ENCODE measurements at places on chromosomes 12 and 14.

GRCh38 chr12:64810831-64811230, 13.6 kb upstream of the TBC1D30 start:
- no peak for DNase-seq

DNA sequence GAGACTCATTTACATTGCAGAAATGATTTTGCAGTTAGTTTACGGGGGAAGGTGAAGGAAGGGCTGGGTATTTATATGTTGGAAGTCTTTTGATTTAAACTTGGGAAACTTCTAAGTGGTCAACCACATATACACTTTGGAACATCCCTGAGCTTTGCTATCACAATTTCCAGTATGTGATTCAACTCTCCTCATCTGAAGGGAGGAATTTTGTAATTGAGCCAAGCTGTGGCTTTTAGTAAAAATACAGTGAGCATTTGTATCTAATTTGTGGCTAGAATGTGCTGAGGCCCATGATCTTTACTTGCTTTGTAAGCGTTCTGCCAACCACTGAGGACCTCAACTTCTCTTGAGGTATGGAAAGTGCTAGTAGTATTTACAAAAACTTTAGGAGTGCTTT, 235.0 kb upstream of the PDZRN4 start:
- DNase-seq, result no peak

- no peak for DNase-seq
Observed at GRCh38 chr14:54182419-54183045, 214.3 kb upstream of the CDKN3 start.

DNA sequence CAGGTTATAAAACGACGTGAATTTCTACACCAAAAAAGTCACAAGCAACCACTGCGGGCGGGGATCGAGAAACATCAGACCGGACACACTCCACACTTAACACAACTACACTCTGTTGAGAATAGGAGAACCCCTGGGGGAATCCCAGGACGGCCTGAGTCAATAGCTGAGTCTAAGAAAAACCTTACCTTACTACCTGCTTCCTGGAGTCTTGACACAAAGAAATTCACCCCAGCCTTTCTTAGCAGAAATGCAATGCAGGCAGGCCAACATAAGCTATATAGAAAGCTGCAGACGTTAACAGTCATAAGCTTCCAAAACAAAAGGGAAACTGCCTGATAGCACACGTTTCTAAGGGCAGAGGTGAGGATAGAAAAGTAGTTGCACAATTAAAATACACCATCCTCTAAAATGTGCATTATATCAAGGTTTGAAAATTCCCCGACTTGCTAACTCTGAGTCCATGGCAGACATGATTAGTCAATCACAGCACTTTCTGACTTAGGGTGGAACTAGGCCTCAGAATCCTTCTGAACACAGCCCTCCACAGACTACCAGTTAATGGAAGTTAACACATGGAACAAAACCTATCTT, 68.0 kb downstream of the CCDC88C start:
- DNase-seq, result no peak

- no peak for DNase-seq
Observed at GRCh38 chr12:3667485-3667884, 85.4 kb downstream of the CRACR2A start.

DNA sequence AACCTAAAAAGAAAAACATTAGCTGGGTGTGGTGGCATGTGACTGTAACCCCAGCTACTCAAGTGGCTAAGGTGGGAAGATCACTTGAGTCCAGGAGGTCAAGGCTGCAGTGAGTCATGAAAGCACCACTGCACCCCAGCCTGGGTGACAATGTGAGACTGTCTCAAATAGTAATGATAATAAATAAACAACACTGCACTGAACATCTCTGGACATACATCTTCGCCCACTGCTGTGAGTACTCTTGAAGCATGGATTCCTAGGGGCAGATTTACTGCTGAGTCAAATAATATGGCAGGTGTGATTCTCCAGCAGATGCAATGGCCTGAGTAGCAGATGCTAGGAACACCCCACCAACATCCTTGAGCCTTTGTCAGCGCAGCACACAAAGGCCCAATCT, 23.6 kb downstream of the ABCB9 start:
- DNase-seq, result no peak

DNA sequence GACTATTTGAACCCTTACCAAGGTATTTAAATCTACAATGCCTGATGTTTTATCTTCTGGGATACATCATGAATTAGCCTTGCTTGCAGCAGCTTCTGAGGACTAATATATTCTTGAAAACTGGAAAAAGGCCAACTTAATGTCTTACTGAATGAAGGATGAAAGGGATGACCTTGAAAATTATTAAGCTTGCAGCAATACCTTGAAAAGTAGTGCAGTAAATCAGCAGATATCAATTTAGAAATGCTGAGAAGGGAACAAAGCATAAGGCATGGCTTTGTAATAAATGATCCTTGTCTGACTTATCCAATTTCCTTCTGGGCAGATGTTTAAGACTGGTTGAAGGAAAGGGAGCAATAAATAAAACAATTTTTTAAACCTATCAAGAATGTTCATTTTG, 37.3 kb upstream of the FERMT2 start:
- DNase-seq, result no peak

DNA sequence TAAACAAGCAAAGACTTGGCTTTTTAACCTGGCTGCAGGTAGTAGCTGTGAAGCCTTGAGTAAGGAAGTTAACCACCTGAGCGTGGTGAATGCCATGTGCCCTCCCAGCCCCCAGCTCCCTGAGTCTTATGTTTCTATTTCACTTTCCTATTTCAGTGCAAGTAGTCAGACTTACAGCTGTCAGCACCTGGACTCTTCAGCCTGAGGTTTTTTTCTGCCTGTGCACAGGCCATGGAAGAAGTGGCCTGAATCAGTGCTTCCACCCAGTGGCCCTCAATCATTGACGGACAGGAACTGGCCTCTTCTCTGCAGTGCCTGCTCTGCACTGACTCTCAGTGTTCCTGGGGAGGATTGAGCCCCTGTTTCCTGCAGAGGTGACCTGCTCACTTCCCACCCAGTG, 796.4 kb downstream of the MED13L start:
- no peak for DNase-seq

DNA sequence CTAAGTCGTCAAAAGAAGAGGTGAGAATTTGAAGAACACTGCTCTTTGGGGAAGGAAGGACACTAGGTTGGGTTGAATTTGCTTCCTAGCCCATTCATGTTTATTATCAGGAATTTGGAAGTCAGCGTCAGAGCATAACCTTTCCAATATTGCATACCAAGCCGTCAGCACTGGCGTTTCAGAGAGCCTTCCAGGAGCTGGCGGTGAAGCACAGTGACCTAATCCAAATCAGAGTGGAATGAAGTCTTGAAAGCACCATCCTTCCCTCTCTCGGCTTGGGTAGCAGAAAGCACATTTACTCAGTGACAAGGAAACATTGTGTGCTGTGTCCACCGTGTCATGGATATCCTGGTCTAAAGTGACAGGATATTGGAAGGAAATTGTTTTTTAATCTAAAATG, 240.3 kb upstream of the PELI2 start:
- no peak for DNase-seq

- no peak for DNase-seq
Observed at GRCh38 chr12:102682366-102683289, 202.3 kb upstream of the IGF1 start.

All from NCI-H1105 (cell line).